ENCODE measurements at places on chromosomes 13 and 19.

DNA sequence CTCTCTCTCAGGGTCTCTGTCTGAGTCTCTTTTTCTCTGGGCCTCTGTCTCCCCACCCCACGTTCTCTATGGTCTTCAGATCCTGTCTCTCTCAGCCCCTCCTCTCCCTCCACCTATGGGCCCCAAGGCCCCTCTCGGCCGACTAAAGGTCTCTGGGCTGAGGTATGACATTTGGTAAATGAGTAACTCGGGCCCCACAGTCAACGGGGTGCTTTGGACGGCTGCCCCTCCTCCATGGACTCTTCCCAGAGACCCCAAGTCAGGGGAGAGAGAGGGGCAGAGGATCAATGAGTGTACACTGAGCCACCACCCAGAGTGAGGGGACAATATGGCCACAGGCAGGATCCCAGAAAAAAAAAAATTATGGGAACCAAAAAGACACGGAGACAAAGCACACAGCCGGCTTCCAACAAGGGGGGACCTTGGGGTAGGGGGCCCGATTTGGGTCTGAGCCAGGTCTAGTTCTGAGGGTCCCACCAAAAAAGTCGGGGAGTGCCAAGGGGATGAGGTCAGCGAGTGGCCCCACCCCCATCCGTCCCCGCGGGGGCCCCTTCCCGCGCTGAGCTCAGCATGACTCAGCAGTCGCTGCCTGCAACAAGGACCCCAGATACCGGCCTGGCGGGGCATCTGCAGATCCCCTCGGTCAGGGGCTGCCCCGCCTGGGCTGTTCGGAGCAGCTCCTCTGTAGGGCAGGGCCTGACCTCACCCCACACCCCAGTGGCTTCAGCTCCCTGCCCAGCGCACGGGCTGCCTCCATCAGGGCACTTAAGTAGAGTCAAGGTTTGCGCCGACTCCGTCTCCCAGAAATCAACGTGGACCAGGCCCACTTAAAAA lies 1.5 kb upstream of the FTL start:
- DNase-seq: peak; percentile 55

- DNase-seq: no peak
Measured at GRCh38 chr19:5893907-5894703, 9.5 kb downstream of the NDUFA11 start.

DNA sequence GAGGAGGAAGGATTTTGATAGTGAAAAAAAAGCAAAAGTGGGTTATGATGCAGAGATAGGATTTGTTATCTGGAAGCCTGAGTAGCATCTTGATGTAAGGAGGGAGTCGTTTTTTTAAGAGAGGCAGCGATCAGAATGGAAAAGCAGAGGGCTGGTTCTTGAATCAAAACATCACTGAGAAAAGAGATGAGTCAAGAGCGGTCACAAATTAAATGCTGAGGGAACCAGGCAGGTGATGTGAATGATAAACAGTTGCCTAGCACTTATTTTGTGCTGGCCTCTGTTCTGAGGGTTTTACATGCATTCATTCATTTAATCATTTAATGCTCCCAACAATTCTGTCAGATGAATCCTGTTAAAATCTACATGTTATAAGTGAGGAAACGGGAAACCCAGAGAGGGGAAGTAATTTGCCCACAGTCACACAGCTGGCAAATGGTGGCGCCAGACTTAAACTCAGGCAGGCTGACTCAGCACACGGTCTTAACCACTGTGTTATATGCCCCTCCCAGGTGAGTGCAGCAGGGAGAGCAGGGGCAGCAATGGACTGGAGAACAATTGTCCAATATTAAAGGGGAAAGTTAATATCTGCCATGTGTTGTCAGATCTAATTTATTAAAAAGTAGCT lies 21.4 kb downstream of the SIGLECL1 start:
- DNase-seq: no peak

DNA sequence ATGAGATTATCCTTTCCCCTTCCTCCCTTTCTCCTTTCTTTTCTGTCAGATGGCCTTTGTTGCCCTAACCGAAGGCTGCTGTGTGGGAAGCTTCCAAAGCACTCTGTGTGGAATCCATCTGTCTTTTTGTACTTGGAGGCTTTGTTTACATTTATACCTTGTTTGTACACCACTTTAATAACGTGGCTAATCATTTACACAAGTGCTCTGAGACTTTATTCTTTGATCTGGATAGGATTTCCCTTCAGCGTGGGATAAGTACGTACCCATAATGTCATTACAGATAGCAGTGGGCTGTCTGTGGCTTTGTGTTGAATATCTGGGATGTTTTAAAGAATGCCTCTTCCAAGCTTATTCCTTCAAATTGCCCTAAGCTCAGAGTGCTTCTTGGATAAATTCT lies 684.7 kb upstream of the SLITRK5 start:
- no peak for DNase-seq

DNA sequence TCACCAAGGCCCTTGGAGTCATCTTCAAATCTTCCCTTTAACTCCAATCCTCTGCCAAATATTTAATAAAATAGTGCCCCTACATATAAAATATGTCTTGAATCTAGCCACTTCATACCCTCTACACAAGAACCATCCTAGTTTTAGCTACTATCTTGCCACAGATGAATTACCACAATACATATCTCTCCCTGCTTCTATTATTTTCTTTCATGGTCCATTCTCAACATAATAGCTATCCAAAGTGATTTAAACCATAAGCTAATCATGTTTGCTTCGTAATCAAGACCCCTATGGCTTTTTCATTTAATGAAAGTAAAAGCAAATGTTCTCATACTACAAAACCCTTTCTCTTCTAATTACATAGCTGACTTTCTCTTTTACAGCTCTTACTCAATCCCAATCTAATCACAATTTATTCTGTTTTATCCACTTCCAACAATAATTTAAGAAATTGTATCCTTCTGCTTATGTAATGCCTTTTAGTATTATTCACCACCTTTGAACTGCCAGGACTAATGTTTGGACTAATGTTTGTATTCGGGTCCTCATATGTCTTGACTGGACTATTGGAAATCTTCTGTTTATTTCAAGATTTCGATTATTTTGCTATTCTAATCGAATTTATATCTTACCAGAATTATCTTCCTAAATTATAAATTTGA lies 412.0 kb downstream of the SLITRK1 start:
- DNase-seq: no peak

DNA sequence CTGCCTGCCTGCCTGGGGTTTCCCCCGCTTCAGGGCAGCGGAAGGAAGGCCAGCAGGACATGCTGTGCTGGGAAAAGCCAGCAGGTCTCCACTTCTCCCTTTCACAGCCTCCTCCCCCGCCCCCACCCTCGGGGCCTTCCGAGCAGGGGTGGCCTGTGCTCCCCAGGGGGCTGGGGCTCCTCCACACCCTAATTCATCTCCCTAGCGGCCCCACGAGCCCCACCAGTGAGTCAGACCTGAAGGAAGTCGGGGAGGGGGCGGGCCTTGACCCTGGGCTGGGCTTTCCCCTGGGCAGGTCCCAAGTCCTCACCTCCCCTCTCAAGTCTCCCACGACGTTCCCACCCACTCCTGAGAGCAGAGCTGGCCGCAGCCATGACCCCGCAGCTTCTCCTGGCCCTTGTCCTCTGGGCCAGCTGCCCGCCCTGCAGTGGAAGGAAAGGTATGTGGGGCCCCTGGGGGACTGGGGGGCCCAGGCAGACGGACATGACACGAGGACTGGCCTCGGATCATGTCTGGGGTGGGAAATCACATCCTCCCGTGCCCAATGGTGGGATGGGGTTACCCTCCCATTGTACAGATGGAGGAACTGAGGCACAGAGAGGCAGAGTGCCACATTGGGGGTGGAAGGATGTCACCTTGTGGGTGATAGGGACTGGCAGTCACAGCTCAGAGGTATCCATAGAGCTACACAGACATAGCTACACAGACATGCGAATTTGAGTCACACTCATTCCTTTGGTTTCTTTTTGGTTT lies at the start of gene EBI3:
TSS of gene EBI3 (plus strand) at position 345 of the 753 bp plus-strand sequence. CDS start at position 373, 28 bp downstream.
- DNase-seq: peak; percentile 41

- no peak for DNase-seq
Measured at GRCh38 chr13:30918662-30919405, 12.8 kb downstream of the MEDAG start.

DNA sequence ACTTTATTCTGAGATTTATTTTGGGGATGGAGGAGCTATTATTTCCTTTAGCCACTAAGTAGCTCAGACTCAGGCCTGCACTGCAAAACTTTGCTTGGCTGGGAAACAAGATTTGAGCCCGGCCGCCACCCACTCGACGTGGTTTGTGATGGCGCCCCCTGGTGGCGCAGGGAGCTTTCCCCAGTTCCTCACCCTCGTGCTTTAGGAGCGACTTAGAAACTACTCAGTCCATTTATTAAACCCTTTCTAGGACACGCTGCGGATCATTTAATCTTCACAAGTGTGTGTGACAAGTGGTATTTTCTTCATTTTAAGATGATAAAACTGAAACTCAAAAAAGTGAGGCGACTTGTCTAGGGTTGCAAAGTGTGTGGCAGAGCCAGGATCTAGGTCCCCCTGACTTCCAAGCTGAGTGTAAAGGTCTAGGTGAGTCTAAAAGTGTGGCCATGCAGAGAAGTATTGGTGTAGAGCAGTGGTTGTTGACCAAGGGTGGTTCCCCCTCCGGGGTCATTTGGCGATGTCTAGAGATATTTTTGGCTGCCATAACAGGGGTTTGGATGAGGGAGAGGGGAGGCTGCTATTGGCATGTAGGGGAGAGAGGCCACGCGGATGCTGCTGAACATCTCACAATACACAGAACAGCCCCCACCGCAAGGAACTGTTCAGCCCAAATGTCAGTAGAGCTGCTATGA lies 2.2 kb downstream of the CXCL17 start:
- DNase-seq: peak; percentile 72

- no peak for DNase-seq
Measured at GRCh38 chr19:33684538-33685232, 62.9 kb downstream of the CHST8 start.

GRCh38 chr13:73945871-73946270 lies 188.3 kb downstream of the KLF12 start:
- no peak for DNase-seq

- DNase-seq: no peak
Measured at GRCh38 chr19:52140032-52140710, 433 bp upstream of the ZNF616 start.

- no peak for DNase-seq
Measured at GRCh38 chr13:20514866-20515265, 10.8 kb downstream of the CRYL1 start.

- no peak for DNase-seq
Measured at GRCh38 chr13:56066321-56066720, 1074.4 kb upstream of the PRR20A start.

DNA sequence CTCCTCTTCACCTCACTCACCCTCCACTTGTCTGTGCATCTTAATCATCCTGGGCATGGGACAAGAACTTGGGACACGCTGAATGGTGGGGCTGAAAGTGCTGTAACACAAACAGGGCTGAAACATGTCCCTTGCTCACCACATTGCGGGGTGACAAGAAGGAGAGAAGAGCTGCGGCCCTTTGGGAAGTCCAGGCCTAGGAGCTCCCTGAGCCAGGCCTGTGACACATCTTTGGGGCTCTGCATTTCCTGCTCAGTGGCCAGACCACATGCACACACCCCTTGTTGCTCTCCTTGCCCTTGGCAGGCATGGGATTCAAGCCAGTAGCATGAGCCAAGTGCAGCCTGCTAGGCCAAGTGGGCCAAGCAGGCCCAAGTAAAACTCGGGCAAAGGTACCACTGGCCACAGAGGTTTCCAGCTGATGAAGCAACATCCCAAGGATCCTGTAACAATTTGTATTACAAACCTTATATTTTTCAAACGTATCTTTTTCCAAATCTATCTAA lies 1384.3 kb upstream of the PCDH20 start:
- no peak for DNase-seq

GRCh38 chr19:10866495-10866894 lies 4.9 kb upstream of the CARM1 start:
- no peak for DNase-seq

DNA sequence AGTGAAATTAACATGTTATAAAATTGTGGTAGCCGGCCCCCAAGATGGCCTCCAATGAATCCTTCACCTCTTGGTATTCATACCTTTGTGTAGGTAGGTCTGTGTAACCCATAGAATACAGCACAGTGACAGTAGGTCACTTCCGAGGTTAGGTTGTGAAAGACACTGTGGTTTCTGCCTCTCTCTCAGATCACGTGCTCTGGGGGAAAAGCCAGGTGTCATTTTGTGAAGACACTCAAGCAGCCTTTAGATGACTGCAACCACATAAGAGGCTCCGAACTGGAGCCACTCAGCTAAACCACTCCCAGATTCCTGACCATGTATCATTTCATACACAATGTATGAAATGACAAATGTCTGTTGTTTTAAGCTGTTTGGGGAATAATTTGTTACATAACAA lies 9.8 kb upstream of the USPL1 start:
- peak; percentile 31 for DNase-seq

DNA sequence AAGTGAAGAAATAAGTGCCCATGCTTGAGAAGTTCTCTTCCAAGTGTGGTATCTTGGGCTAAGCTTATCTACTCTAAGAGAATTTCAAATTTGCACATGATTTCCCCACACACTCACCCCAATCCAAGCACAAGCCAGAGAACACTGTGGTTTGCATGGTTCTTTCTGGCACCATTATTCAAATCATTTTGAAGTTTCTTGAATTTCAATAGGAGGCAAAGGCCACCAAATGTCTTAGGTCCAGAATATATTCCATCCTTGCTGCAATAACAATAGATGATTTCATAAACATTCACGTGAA lies 359.7 kb downstream of the IRS2 start:
- no peak for DNase-seq

DNA sequence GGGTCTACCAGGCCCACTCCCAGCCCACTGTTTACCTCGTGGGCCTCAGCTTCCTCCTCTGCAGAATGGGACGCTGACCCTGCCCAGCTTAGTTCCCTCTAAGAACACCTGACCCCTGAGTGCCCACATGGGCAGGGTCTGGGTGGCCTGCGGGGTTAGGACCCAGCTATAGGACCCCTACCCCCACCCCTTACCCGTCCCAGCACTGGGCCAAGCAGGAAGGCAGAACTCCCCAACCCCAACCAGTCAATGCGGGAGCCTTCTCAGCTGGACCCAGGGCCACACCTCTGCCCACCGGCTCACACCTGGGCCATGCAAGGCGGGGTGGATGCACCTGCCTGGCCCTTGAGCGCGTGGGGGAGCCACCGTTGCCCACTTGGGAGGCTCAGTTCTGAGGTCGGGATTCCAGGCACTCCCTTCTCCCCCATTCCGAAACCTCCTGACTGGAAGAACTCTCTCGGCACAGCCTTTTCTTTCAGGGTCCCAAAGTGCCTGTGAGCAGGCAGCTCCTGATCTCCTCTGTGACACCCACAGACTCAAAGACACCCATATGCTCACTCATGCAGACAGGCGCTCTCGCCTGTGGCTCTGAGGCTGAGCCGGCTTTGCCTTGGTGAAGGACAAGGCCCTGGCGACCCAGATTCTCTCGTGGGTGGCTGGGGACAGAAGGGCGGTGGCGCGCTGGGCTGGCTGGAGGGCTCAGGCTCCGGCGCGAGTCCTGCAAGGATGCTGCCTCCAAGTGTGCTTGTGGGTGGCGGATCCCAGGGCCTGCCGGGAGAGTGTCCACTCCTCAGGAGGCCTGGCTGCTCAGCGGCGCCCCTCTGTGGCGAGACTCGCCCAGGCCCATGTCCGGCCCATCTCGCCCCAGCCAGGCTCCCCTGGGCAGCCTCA lies 27.9 kb upstream of the PARP4 start:
- DNase-seq: no peak
